Stimulated activated CD4-positive, alpha-beta T cell treated with anti-CD3 and anti-CD28 coated beads, TNF-alpha, amount 100 ng/mL, for 48 hours (primary cell): ENCODE measurements at places on chromosomes 1 and 21.

DNA sequence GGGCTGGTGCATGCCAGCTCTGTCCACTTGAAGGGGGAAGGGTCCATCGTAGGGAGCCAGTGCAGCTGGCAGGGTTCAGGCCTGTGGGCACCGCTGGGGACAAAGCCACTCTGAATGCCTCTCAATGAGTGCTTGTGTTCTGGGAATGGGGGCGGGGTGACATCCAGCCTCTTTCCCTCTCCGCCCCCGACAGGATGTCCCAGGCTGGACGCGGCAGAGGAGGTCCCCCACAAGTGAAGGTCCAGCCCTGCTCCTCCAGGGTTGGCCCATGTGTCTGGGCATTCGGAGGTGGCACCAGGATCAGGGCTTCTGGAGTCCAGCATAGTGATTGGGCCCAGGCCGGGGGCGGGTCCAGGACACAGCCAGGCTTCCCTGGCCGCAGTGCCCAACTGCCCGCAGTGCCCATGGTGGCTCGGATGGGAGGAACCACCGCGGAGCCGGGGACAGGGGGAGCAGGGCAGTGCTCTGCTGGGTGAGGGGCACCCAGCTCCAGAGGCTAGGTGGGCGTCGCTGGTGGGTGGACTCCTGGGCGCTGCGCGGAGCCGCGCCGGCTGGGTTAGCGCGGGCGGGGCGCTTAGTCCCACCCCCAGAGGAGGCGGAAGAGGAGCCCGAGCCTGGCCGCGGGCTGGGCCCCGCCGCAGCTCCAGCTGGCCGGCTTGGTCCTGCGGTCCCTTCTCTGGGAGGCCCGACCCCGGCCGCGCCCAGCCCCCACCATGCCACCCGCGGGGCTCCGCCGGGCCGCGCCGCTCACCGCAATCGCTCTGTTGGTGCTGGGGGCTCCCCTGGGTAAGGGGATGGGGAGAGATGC is at the start of gene SHISA4:
TSS of gene SHISA4 (plus strand) at position 617 of the 808 bp plus-strand sequence. CDS start at position 714, 97 bp downstream.
- DNase-seq, result no peak

DNA sequence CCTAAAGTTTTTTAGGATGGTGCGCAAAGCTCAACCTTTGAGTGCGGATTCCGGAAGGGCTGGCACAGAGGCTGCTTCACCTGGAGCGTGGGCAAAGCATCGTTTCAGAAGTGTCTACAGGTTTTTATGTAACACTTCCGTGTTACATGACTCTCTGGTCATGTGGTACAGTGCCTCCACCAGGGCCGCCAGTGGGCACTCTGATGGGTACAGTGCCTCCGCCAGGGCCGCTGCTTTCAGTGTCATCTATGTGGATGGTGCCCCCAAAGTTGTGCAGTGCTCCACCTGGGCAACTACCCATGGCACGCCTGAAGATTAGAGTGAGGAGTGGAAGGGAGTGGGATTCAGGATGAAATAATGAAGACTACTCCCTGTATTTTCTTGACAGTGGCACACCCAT is 101.4 kb upstream of the C1orf174 start:
- no peak for DNase-seq

- no peak for DNase-seq
Measured at GRCh38 chr1:92411511-92411910, 75.2 kb downstream of the GFI1 start.

DNA sequence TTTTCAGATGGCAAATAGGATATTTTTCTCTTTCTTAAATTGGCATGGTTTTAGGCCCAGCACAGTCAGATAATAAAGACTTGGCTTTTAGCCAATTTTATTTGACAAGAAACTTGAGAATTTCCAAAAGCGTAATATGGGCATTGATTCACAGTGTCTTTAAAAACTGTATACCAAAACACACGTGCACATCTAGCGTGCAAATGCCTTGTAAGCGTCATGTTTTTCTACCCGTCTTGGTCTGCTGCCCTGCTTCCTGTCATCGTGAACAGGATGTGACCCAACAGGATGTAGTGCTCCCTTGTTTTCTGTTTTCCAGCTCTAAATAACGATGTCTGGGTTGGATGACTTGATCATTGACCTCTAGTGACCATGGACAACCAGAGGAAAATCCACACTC is 24.7 kb upstream of the SLC44A3 start:
- DNase-seq, result no peak

- DNase-seq, result no peak
Measured at GRCh38 chr1:222048094-222048595, 306.3 kb upstream of the DUSP10 start.
